ENCODE measurements at places on chromosomes 13 and 19.

DNA sequence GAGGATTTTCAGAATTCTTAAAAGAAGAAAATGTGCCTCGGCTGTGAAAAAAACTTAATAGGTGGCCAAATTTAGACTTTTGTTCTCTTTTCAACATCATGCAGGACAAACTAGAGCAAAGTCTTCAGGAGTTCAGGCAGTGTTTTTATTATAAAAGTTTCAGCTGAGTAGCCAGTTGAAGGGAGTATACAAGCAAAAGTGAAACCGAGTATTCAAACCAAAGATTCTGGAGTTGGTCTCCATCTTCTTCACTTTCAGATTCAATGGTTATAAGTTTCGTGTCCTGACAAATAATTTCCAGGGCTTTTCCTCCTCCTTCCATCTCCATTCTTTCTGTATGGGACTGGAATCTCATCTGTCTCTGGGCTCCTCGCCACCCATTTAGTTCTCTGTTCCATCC lies 379.7 kb downstream of the GPC5 start:
- no peak for DNase-seq

DNA sequence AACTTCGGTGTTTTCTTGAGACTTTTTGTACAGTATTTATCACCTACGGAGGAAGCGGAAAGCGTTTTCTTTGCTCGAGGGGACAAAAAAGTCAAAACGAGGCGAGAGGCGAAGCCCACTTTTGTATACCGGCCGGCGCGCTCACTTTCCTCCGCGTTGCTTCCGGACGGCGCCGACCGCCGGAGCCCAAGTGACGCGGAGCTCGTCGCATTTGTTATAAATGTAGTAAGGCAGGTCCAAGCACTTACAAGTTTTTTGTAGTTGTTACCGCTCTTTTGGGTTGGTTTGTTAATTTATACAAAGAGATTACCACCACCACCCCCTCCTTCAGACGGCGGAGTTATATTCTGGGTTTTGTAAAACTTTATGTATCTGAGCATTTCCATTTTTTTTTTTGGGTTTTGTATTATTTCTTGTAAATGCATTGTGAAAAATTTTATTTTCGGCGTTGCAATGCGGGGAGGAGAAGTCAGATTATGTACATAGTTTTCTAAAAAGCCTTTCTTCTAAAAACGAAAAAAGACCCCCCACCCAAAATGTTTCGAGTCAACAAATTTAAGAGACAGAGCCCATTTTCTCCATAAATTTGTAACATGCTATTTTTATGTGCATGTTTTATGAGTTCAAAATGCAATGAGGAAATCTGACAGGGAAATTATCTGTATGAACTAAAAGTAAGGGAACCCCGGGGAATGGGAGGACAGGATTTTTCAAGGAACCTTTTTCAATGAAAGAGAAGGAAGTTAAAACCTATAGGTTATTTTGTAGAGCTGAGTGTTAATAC lies 2.3 kb downstream of the SOX1 start:
- DNase-seq: no peak

DNA sequence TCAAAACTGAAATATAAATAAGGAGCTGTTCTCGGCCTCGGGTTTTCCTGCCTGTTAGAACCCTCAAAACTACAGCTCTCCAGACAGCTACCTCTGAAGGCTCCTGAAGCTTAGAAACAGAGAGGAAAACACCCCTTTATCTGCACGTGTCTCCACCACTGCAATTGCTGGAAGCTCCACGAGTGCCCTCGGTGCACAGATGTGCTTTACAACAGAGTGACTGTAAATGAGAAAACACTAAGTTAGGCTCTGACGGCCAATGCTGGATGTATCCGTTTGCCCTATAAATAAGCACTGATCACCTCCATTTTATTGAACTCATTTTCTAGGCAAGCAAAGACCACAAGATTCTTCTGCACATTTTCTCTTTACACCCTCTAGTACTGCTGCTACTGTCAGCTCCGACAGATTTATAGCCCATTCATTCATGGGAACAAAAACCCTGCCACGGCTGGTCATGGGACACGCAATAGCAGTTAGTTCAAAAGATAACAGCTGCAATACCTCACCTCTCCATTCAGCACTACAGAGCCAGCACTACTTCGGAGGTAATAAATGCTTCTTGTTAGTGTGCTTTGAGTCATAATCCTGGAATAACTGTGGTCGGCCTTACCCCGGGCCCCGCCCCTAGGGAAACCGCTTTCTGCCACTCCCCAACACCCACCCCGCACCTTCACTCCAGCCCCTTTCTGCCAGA lies 241.1 kb upstream of the ZNF507 start:
- DNase-seq: no peak

- no peak for DNase-seq
These were observed 4.6 kb downstream of the TM9SF2 start for GRCh38 chr13:99505814-99506269.

DNA sequence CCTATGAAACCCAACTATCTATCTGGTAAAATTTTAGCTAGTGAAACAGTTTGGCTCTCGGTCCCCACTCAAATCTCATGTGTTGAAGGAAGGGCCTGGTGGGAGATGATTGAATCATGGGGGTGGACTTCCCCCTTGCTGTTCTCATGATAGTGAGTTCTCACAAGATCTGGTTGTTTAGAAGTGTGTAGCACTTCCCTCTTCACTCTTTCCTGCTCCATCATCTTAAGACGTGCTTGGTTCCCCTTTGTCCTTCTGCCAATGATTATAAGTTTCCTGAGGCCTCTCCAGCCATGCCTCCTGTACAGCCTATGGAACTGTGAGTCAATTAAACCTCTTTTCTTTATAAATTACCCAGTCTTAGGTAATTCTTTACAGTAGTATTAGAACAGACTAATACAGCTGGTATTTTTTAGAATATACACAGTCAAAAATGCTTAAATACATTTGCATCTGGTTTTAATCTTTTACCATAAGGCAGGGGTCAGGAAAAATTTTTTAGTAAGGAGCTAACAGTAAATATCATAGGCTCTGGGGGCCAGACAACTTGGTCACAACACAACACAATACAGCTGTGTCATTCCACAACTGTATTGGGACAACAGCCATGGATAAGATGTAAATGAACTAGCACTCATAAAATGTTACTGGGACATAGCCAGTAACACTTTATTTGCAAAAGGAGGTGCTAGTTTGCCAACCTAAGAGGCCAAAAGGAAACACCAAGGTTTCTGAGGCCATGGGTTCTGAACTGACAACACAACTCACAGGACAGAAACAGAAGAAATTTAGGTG lies 24.3 kb downstream of the DZIP1 start:
- DNase-seq: no peak

- no peak for DNase-seq
These were observed 121.0 kb downstream of the COG6 start for GRCh38 chr13:39776439-39776838.
